Stimulated activated CD4-positive, alpha-beta T cell treated with anti-CD3 and anti-CD28 coated beads, TNF-alpha, amount 100 ng/mL, for 1 hour (primary cell): ENCODE measurements at places on chromosomes 2 and 18.

GRCh38 chr18:62828852-62829251 lies 113.5 kb downstream of the PHLPP1 start:
- DNase-seq: no peak

- DNase-seq: no peak
Measured at GRCh38 chr2:241356871-241357260, 781 bp downstream of the FARP2 start.

DNA sequence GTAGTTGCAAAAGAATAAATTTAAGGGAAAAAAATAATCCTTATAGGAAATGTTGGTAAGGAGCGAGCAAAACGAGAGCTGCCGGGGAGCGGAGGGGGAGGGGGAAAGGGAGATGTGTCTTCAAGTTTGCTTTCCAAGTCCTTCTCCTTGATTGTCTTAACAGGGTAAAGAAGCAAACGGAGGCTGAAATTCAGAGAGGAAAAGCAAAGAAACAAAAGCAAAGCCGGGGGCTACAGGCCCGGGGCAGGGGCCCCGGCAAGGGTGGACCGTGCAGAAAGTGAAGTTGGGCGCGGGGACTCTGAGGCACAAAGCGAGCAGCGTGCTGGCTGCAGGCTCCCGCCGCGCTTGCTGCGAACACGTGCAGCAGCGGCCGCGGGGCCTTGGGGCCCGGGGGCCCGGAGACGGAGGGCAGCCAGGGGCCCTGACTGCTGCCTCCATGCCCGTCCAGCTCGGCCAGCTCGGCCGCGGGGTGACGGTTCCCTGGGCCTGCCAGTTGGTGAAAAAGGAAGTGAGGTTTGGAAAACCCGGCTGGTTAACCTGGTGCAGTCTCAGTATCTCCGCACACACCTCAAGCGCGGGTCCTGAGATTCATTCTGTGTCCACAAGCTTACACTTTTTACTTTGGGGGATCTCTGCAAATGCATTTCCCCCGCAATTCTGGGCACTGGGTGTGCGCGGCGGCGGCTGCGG lies 4.1 kb downstream of the BCL11A start:
- DNase-seq: no peak

GRCh38 chr2:220736778-220737177 lies 835.3 kb downstream of the EPHA4 start:
- no peak for DNase-seq

DNA sequence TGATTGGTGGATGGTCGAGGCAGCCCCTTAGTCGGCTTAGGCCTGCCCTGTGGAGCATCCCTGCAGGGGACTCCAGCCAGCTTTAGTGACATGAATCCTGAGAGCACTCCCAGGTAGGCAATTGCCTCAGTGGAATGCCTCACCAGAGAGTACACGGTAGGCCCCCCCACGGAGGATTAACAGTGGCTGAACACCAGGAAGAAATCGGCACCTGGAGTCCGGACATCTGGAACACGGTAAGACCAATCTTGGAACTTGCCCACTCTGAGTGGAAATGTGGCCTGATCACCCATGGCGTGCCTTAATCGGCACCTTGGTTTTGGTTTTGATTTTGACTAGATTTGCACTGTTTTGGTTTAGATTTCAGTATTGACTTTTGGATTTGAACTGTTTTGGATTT lies 326.2 kb upstream of the NCKAP5 start:
- no peak for DNase-seq

- DNase-seq: no peak
Measured at GRCh38 chr2:85729825-85730510, 23.8 kb upstream of the ATOH8 start.

GRCh38 chr2:102346381-102347130 lies 9.0 kb upstream of the IL18R1 start:
- no peak for DNase-seq

DNA sequence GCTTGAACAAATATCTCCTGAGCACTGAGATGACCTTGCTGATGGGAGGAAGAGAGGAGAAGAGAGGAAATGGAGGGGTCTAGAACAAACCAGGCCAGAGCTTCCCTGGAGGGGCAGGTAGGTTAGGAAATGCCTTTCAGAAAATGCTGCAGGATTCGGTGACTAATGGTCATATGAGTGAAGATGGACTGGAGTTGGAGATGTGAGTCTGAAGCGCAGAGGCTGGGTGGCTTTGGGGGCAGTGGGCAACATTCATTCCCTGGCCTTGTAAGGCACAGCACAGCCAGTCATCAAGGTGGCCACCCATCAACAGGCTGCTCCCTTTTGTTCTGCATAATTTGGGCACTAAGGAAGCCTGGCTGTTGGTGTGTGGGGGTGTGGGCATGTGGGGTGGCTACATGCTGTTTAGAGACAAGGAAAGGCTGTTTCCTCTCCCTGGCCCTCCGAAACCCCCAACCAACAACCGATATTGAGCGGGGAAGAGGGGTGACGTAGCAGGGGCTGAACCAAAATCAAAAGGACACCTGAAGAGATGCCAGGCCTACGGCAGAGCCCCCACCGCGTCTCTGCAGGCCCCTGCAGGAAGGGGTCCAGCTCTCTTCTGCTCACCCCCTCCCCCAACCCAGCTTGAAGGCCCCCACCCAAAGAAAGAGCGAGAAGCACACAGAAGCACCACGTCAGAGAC lies 1.5 kb downstream of the SLC30A3 start:
- DNase-seq: no peak

GRCh38 chr2:184371641-184372040 lies 226.7 kb upstream of the ZNF804A start:
- DNase-seq: no peak

GRCh38 chr2:225282858-225283710 lies 116.4 kb upstream of the NYAP2 start:
- no peak for DNase-seq

GRCh38 chr2:44859337-44859736 lies 82.2 kb upstream of the SIX3 start:
- no peak for DNase-seq
